ENCODE measurements at places on chromosomes 2 and 18. TPM values are rescaled to one million over a fixed set of nuclear protein-coding genes. Genes with fewer than 3 reads are reported as not detected.

PROKR1 gene
- not detected for total RNA-seq

- H3K27ac ChIP-seq = peak overlapping the region; percentile 89
- H3K36me3 ChIP-seq = peaks cover 72% of the 10 kb centered on the region
- DNase-seq = no peak
Measured at GRCh38 chr2:215396595-215397313, 39.1 kb downstream of the FN1 start.

DNA sequence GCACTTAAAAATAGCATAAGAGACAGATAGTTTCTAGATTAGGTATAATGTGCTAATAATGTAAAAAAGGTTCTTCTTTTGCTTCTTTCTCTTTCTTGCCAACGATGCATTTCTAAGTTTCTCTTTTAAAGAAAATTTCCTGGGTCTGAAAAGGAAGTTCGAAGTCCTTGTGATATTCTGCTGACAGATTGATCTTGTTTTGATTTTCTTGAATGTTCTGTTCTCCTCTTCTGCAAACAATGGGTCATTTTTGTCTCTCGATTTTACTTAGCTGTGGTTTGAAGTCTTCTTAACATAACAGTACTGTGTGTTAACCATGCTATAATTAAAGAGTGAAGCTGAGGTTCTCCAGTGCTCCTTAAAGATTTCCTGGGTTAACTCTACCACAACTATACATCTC lies 61.1 kb upstream of the ACYP2 start:
- DNase-seq = no peak
- H3K4me3 ChIP-seq = no peak overlapping the region
- peaks cover 24% of the 10 kb centered on the region for H3K4me1 ChIP-seq
- no peaks in the 10 kb centered on the region for H3K27me3 ChIP-seq
- peak overlapping the region; percentile 42 for H3K27ac ChIP-seq

GRCh38 chr18:23133860-23134779 lies 1.2 kb upstream of the CABLES1 start:
- no peaks in the 10 kb centered on the region for H3K36me3 ChIP-seq
- no peaks in the 10 kb centered on the region for H3K27me3 ChIP-seq
- no peak for DNase-seq
- H3K4me3 ChIP-seq = peak overlapping the region; percentile 79

GRCh38 chr2:128179461-128179755 lies 88.4 kb downstream of the UGGT1 start:
- no peak overlapping the region for H3K4me3 ChIP-seq
- peaks cover 18% of the 10 kb centered on the region for H3K4me1 ChIP-seq
- peaks cover 27% of the 10 kb centered on the region for H3K36me3 ChIP-seq

DNA sequence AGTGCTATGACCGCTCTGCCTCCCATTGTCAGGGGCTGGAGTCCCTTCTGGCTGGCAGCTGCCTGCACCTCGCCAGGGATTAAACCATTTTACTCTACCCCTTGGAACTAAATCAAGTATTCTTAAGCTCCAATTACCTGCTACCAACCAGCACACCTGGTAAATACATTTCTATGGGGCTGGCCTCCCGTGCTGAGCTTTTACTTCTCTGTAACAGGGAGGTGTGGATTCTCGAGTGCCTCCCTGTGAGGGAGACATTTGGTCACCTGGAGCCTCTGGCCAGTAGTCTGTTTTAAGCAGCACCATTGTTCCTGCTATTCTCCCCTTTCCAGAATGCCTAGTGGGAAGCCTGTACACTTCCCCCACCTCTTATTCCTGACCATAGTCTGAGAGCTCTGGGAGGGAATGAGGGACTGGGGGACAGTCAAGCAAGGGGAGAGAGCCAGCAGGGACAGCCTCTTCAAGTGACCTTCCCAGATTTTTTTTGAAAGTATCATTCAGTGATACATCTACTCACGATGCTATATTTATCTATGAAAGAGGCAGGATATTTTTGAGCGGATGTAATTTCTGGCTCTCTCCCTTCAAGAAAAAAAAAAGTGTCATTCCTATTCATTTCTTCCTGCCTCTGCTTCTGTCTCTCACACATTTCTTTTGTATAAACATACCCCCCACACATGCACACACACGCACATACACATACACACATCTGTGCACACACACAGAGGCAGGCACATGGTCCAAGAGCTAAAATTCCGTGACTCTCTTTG lies 112.8 kb downstream of the CAPN13 start:
- no peak overlapping the region for H3K4me3 ChIP-seq
- no peak for DNase-seq
- no peaks in the 10 kb centered on the region for H3K36me3 ChIP-seq

GRCh38 chr2:216404010-216404618 lies 8.2 kb upstream of the SMARCAL1 start:
- H3K4me1 ChIP-seq = no peaks in the 10 kb centered on the region
- H3K36me3 ChIP-seq = no peaks in the 10 kb centered on the region
- H3K27me3 ChIP-seq = no peaks in the 10 kb centered on the region
- H3K4me3 ChIP-seq = no peak overlapping the region

GRCh38 chr2:202934456-202934855 lies 22.4 kb downstream of the CARF start:
- H3K27me3 ChIP-seq = no peaks in the 10 kb centered on the region
- no peak overlapping the region for H3K4me3 ChIP-seq
- DNase-seq = no peak
- peaks cover 12% of the 10 kb centered on the region for H3K36me3 ChIP-seq
- H3K27ac ChIP-seq = no peak overlapping the region
- H3K4me1 ChIP-seq = peaks cover 23% of the 10 kb centered on the region

IL36G gene
- not detected for total RNA-seq

MC2R gene
- total RNA-seq = not detected

- H3K27me3 ChIP-seq = peaks cover 14% of the 10 kb centered on the region
- H3K4me3 ChIP-seq = peak overlapping the region; percentile 25
- no peak overlapping the region for H3K27ac ChIP-seq
Measured at GRCh38 chr2:1826226-1826905, 82.1 kb upstream of the PXDN start.

Data from chondrocyte (in vitro differentiated cells).